ENCODE measurements at places on chromosomes 2 and 18. TPM values are rescaled to one million over a fixed set of nuclear protein-coding genes. Genes with fewer than 3 reads are reported as not detected.

Gene NMUR1
- under 0.01 TPM for total RNA-seq

Gene CHAC2
- 2.7 TPM for total RNA-seq

Gene ZNF407
- total RNA-seq = 19.4 TPM

Gene TGOLN2
- total RNA-seq = 124 TPM

Gene PPP1R1C
- 0.29 TPM for total RNA-seq

Gene ALPI
- not detected for total RNA-seq

Gene PAX3
- under 0.01 TPM for total RNA-seq

Gene RNF125
- 0.59 TPM for total RNA-seq

GRCh38 chr2:24088821-24089359 is 4.3 kb upstream of the TP53I3 start:
- H3K27ac ChIP-seq = no peak overlapping the region
- peaks cover 4% of the 10 kb centered on the region for H3K4me1 ChIP-seq
- no peaks in the 10 kb centered on the region for H3K36me3 ChIP-seq
- H3K27me3 ChIP-seq = no peaks in the 10 kb centered on the region
- DNase-seq = no peak
- H3K4me3 ChIP-seq = no peak overlapping the region

- no peaks in the 10 kb centered on the region for H3K36me3 ChIP-seq
- H3K4me3 ChIP-seq = no peak overlapping the region
- peak overlapping the region; percentile 34 for H3K27ac ChIP-seq
- H3K27me3 ChIP-seq = no peaks in the 10 kb centered on the region
Measured at GRCh38 chr2:66872081-66872985, 437.4 kb downstream of the MEIS1 start.

DNA sequence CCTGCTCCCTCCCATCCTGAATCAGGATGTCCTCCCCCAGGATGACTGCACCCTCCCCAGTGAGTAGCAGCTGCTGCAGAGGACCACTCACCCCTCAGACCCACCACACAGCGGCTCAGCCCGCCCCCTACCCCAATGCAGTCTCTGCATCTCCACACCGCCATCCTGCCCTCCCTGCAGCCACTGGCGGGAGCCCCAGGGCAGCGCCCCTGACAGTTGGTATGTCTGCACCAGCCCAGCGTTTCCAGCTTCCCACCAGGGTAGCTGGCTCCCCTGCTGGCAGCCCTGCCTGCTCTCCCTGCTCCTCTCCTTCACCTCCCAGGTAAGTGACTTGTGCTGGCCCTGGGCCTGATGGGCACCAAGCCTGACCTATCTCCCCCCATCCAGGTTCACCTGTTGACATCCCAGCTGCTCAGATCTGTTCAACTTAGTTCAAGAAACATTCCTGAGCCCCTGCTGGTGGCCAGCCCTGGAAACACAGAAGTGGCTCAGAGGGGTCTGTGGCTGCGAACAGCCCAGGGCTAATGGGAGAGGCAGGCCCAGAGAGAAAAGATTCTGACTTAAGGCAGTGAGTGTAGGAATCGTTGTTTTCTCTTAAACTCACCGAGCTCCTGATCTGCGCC is 117.7 kb upstream of the RAB6C start:
- H3K4me3 ChIP-seq = no peak overlapping the region
- DNase-seq = no peak
- no peaks in the 10 kb centered on the region for H3K36me3 ChIP-seq
- H3K4me1 ChIP-seq = no peaks in the 10 kb centered on the region
- no peaks in the 10 kb centered on the region for H3K27me3 ChIP-seq

GRCh38 chr2:191173206-191173605 is 22.4 kb upstream of the STAT4 start:
- peak overlapping the region; percentile 80 for H3K27ac ChIP-seq
- peaks cover 55% of the 10 kb centered on the region for H3K4me1 ChIP-seq

DNA sequence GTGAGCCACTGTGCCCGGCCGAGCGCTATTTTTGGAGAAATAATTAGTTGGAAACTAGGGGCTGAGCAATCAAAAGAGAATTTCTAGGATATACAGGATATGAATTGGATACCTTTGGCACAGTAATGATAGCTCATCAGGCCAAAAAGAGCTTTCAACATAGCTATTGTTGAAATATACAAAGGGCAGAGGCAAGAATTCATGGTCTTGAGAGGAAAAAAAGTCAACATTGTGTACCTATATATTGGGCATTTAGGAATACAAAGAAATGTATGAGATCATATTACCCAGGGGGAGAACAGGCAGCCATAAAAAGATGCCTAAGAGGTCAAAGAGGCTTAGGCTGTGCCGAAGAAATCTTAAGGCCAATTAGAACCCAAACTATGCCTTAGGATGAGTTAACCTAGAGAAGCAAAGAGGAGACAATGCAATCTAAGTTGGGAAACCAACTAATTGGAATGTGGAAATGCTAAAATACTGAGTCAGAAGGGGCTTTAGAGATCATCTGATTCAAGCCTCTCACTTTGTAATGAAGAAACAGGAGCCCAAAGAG is 99.0 kb downstream of the RBBP8 start:
- peak overlapping the region; percentile 74 for H3K27ac ChIP-seq
- H3K36me3 ChIP-seq = no peaks in the 10 kb centered on the region
- DNase-seq = no peak
- H3K4me1 ChIP-seq = peaks cover 24% of the 10 kb centered on the region

GRCh38 chr2:191264647-191265081 is 19.5 kb downstream of the MYO1B start:
- H3K4me1 ChIP-seq = peaks cover 70% of the 10 kb centered on the region
- no peak overlapping the region for H3K4me3 ChIP-seq
- H3K27me3 ChIP-seq = no peaks in the 10 kb centered on the region
- DNase-seq = no peak

DNA sequence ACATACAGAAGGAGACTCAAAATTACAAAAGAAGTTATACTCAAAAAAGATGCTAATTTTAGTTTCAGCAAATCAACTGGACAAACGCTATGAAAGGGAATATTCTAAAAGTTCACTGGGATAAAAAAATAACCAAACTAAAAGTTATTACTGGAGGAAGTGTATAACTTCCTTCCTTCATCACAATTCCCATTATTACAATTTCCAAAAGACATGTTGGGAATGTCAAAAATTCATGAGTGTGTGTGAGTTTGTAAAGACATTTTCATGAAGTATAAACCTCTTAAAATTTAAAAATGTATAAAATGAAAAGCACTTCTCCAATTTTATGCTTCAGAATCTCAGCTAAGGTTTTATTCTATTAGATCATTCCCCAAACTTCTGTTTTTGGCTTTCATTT is 67.8 kb downstream of the MERTK start:
- no peak for DNase-seq
- H3K4me1 ChIP-seq = no peaks in the 10 kb centered on the region
- no peak overlapping the region for H3K27ac ChIP-seq
- H3K4me3 ChIP-seq = no peak overlapping the region
- H3K27me3 ChIP-seq = peaks cover 36% of the 10 kb centered on the region

DNA sequence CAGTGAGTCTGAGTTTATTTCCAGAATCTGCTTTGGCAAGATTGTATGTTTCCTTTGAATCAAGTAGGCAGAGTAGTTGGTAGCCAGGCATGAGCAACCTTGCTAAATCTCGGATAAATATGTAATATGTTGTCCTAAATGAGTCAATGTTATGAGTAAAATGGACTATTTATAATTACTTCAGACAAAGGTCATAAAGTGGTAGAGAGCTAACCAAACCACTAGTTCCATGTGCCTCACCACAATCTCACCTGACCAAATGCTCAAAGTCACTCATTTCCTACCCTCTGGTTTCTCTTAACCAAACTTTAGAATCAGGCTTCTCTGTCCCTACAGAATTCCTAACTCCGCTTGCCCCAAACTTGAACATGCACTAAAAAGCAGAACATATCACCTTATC is 261.2 kb upstream of the FSIP2 start:
- no peaks in the 10 kb centered on the region for H3K36me3 ChIP-seq
- DNase-seq = no peak
- no peaks in the 10 kb centered on the region for H3K4me1 ChIP-seq
- no peak overlapping the region for H3K4me3 ChIP-seq

DNA sequence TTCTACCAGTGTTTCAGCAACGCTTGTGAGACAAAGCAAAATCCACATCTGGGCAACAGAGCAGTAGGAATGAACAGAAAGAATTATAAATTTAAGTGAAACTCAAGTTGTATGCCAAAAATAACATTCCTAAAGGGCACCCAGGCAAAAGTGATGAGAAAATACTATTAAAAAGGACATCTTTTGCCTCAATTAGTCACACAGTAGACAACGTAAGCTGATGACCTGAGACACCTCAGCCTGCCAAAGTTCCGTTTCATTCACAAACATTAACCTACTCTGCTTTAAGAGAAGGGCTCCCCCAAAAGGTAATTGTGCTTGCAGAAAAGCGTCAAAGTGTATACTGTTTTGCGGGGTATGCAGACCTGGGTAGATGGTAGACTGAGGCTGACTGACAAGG is 7.2 kb downstream of the HDLBP start:
- peaks cover 27% of the 10 kb centered on the region for H3K4me1 ChIP-seq
- DNase-seq = peak; percentile 86
- H3K4me3 ChIP-seq = no peak overlapping the region
- H3K36me3 ChIP-seq = no peaks in the 10 kb centered on the region

DNA sequence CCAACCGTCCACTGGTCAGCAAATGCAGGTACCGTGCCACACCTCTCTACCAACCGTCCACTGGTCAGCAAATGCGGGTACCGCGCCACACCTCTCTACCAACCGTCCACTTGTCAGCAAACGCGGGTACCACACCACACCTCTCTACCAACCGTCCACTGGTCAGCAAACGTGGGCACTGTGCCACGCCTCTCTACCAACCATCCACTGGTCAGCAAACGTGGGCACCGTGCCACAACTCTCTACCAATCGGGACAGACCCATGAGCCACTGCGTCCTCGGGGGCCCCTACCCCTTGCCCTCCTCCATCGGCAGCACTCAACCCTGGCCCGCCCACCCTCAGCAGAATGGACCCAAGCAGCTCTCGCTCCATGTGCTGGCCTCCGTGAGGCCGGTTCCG is 226.4 kb upstream of the SALL3 start:
- H3K27ac ChIP-seq = no peak overlapping the region
- no peaks in the 10 kb centered on the region for H3K27me3 ChIP-seq
- no peaks in the 10 kb centered on the region for H3K36me3 ChIP-seq

GRCh38 chr18:8783335-8783993 is 78.1 kb downstream of the MTCL1 start:
- DNase-seq = peak; percentile 58
- no peaks in the 10 kb centered on the region for H3K4me1 ChIP-seq
- H3K36me3 ChIP-seq = peaks cover 49% of the 10 kb centered on the region
- H3K4me3 ChIP-seq = no peak overlapping the region

GRCh38 chr2:15816674-15817406 is 123.5 kb upstream of the MYCN start:
- no peaks in the 10 kb centered on the region for H3K27me3 ChIP-seq
- no peak for DNase-seq
- H3K4me1 ChIP-seq = no peaks in the 10 kb centered on the region
- no peak overlapping the region for H3K4me3 ChIP-seq
- H3K36me3 ChIP-seq = no peaks in the 10 kb centered on the region
- no peak overlapping the region for H3K27ac ChIP-seq

- no peaks in the 10 kb centered on the region for H3K27me3 ChIP-seq
- H3K4me3 ChIP-seq = no peak overlapping the region
- H3K4me1 ChIP-seq = peaks cover 16% of the 10 kb centered on the region
- H3K27ac ChIP-seq = no peak overlapping the region
- H3K36me3 ChIP-seq = peaks cover 8% of the 10 kb centered on the region
Measured at GRCh38 chr2:69801745-69802290, 27.6 kb upstream of the GMCL1 start.
